ENCODE measurements at places on chromosomes 2 and 18.

DNA sequence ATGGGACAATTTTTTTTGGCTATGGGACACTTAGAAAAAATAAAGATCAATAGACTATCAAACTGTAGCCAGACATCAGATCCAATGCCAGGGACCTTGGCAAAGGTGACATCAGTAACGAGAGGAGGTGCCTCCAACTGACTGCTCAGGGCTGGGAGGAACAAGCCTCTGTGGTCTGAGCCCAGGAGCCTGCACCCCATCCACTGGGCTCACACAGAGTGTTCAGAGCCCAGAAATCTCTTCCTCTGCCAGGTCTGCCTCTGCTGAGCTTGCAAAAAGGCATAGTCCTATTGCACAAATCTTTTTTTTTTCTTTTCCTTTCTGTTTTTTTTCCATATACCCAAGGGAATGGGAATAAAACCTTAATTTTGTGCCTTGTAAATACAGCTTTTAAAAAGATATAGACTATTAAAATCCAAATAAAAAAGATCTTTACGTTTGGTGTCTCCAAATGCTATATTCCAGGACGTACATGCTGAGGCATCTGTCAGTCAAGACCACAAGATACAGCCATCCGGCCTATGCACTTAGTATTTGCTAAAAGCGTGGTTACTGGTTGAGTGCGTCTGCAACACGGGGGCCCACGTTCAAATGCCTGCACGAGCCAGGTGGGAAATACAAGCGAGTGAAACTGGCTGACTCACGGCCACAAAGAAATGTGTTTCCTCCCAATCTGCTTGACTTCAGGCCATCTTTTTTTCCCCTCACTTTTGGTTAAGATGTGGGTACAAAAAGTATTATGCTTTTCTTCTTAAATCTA lies 7.8 kb upstream of the ARHGAP25 start:
- DNase-seq: peak; percentile 78

GRCh38 chr2:74503506-74504475 lies 3.7 kb downstream of the PCGF1 start:
- DNase-seq: no peak

DNA sequence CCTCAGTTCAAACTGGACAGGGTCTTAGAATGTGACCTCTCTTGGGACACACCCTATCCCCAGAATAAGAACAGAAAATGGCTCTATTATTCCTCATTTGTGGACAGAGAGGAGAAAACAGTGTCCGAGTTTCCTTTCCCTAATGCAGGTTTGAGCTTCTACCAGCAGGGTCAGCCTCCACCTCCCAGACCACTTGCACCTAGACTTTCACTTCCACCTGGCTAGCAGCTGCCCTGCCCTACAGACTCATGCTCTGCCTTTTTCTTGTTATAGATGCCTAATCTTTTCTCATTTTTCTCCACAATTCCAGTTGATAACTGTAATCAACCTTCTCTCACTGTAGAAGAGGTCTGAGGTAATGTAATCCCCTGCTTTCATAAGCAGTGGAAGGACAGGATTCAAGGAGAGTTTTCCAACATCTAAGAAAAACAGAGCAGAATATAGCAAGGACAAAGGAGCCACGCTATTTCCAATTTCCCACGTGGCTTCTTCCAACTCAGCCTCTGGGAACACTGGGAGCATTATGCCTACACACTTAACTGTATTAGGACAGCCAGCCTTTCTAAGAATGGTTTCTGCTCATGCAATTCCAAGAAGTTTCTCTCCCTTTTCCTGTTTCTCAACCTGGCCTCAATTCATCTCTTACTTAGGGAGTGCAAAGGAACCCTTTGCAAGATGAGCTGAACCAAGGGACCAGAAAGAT lies 239.8 kb downstream of the BCL11A start:
- DNase-seq: no peak

- DNase-seq: no peak
Measured at GRCh38 chr18:34807106-34807796, 97.2 kb downstream of the DTNA start.

GRCh38 chr18:79942786-79943607 lies 8.5 kb downstream of the SLC66A2 start:
- DNase-seq: no peak

GRCh38 chr2:38128653-38129052 lies 52.7 kb upstream of the CYP1B1 start:
- DNase-seq: no peak

- DNase-seq: no peak
Measured at GRCh38 chr2:46315103-46315890, 18.1 kb downstream of the EPAS1 start.

- no peak for DNase-seq
Measured at GRCh38 chr2:234670806-234671205, 173.9 kb upstream of the ARL4C start.

GRCh38 chr2:41024816-41025215 lies 572.9 kb upstream of the SLC8A1 start:
- no peak for DNase-seq

DNA sequence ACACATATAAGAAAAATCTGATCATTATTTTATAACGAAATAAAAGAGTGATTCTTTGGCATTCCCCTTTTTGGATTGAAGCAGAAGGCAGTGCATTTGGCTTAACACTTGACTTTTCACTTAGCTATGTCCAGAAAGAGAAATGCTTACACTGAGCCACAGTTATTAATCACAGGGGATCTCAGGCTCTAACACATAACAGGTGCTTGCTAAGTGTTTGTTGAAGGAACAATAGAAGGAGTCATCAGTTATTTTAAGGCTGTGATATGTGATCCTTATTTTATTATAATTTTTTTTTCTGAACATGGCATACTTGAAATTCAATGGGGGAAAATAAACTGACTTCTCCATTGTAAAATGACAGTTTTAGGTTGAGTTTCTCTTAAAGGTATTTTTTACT lies 209.5 kb downstream of the UBE2E3 start:
- no peak for DNase-seq

- no peak for DNase-seq
Measured at GRCh38 chr2:106575955-106576354, 88.8 kb downstream of the CD8B2 start.

GRCh38 chr2:207153266-207153975 lies 12.3 kb downstream of the KLF7 start:
- no peak for DNase-seq

DNA sequence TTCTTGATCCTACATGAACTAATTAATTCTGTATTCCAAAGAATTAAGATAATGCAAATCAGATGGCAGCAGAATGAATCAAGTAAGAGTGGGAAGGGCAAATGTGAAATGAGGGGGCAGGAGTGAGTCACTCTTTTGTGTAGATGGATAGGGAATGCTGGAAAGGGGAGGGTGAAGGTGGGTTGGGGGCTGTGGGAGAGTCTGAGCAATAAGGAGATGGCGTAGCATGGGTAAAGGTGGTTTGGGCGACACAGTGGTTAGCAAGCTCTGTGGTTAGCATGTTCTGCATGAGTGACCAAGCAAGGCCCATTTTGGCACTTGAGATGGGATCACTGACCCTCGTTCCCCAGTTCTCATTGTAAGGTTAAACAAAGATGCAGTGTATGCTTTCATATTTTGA lies 20.4 kb downstream of the GPD2 start:
- DNase-seq: no peak

DNA sequence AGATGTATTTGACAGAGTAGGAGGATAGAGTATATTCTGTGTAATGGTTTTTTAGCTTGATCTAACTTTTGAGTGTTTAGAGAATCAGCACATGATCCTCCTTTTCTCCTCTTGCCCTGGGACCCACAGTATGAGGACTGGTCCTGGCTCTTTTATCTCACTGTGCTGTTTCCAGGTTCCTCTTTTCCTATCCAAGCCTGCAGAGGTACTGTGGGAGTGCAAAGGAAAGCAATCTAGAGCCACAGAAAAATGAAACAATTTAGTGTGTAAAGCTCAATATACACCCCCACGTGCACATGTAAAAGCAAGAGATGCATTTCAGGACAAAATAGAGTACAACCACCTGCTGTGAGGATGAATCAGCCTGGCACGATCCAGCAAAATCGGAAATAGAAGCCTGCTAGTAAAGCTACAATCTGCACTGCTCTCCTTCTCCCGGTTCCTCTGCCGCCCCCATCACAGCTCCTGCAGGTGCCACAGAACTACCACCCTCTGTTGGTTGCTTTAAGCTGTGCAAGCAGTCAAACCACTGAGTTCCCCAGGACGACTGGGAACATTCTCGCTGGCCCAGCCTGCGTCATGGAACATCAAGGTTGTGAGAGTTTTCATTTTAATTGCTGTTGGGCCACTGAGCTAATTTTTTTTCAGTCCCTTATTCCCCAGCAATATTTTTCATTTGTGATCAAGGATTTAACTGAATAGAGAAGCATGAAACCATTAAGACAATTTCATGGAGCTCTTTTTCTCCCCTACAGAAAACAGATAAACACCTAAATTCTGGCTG lies 47.8 kb upstream of the MAPRE3 start:
- DNase-seq: peak; percentile 15

DNA sequence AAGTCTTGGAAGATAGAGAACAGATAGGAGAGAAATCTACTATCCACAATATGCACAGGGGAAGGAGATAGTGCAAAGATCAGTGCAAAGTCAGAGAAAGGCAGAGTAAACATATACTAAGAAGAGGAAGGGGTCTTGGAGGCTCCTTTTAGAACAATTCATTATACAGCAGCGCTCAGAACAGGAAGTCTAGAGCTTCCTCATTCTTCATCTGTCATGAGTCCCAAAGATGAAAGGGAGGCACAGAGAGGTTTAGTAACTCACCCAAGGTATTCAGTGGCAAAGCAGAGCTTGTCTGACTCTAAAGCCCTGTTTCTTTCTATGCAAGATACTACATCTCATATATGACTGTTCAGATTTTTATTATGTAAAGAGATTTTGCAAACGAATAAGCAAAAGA lies 1.4 kb downstream of the SP110 start:
- DNase-seq: no peak

- no peak for DNase-seq
Measured at GRCh38 chr2:15557887-15558311, 3.2 kb downstream of the NBAS start.

- no peak for DNase-seq
Measured at GRCh38 chr18:31983020-31983419, 35.6 kb upstream of the RNF125 start.

DNA sequence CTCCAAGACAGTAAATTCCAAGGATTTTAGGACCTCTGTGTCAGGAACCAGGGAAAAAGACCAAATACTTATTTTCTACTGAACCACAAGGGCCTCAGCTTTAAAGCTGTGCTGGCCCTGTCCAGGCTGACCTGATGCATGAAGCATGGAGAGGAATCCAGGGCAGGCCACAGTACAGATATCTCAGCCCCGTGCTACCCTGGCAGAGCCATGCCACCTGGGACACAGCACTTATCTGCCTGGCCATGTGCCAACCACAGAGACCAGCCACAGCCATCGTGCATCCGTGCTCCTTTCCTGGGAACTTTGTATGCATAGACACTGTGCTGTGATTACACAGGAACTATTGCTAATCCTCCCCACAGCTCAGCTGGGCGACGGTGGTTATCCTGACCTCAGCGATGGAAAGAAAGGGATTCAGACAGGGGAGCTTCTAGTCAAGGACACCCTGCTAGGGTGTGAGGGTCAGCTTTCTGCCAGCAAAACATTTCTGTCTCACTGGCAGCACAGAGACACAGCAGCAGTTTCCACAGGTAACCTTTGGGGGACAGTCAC lies 687.4 kb upstream of the ID2 start:
- DNase-seq: no peak

DNA sequence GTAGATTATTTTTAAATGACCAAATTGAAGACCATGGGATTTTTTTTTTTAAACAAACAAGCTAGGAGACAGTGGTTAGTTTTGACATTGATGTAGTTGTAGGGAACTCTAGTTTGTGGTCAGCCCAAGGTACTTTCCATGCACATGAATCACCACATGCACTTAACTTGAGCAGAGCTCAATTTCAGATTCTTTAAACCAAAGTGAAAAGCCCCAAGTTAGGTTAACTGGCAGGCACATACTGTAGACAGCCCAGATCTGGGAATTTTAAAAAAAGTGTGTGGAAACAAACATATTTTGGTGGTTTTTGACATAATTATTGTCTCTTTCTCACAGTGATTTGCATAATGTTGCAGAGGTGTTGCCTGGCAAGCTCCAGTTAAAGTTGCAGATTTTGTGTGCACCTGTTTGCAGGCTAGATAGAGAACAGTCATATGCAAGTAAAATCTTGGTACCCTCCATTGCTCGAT lies 88.4 kb downstream of the BCL2L11 start:
- DNase-seq: no peak

DNA sequence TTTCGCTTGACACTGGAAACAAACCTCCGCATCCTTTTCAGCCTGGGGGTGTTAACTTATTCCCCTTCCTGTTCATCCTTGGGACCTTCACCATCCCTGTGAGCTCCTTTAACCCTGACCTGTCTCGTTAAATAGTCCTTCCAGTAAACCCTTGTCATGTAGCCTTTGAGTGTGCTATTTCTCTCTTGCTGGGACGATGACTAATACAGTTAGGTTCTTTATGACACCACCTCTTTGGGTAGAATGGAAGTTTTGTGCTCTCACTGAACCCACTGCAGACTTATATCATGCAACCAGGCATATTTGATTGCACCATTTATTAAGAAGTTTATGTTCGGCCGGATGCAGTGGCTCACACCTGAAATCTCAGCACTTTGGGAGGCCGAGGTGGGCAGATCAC lies 40.5 kb upstream of the GAREM1 start:
- no peak for DNase-seq

DNA sequence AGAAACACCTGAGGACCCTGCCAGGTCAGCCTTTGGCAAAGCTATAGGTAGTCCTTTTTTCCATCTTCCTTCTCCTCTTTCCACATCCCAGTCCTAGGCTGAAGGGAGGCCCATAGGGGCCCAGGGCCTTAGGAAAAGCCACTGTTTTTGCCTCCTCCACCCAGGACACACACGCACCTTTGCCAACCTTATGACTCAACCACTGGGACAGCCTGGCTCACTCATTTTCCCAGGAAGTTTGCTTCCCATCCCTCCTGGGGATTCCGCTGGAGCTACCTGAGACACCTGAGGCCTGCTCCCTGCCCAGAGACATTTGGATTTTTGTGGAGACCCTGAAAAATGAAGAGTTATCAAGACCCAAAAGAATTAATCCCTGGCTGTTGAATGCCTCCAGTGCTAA lies 273.4 kb upstream of the SIX2 start:
- DNase-seq: no peak

DNA sequence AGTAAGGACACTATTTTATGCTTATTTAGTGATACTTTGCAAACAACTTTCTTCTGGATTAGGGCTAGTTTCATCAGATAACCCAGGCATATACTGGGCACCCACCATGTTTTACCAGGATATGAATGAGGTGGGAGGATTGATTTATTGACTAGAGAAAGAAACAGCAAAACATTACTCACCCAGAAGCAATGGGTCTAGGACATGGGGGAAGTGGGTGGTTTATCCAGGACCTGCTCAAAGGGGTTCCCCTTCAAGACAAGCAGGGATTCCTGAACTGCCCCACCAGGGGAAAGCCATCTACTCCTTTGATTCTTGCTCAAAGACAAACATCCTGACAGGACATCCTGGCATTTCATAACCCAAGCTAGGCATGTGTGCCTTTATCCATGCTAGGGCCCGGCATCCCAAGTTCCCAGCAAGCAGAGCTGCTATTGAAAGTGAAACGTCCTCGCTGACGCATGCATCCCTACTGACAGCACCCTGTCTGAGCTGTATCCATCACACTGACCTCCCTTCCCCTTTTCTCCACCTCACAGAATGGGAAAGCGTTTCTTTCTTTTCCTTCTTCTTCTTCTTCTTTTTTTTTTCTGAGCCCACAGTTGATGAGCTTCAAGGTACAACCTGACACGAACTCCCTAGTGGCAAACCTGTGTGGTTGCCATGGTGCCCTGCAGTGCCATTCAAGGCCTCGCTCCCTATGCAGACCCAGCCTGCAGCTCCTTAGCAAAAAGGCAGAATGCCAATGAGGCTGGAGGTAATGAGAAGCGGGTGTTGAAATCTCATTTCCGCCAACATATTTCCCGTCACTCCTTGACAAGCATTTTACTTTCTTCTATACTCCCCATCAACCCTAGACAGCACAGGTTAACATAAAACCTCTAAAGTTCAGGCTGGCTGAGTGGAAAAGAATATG lies 70.5 kb downstream of the CLHC1 start:
- no peak for DNase-seq

All from activated gamma-delta T cell treated with Interleukin-2 at 50 U/mL for 16 hours (primary cell).